T47D (cell line): ENCODE measurements at places on chromosomes 2 and 18.

DNA sequence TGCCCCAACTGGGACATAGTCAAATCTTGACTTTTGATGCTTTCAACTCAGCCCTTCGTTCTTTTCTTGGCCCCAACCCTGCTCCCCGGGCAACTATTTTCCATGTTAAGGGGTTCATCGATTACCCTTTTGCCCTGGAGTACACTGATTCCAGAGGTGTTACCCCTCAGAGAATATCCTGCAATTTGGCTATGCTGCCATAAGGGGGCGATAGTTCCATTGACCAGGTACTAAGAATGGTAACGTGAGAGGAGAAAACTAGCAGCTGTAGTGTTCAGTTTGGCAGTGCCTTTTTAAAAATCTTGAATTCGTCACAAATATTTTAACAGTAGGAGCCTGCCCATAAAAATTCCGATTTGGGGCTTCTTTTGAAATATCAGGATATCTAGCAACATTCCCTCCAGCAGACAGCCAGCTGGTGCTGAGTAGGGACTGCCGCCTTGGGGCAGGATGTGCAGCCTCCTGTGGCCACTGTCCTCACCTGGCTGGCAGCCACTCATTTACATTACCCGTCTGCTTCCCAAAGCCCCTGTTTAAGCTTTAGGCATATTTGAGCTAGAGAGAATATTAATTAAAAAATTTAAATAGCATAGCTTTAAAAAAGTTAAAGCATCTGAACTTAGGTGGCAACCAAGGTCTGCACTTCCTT lies 146.3 kb upstream of the SKOR2 start:
- no peak for DNase-seq

DNA sequence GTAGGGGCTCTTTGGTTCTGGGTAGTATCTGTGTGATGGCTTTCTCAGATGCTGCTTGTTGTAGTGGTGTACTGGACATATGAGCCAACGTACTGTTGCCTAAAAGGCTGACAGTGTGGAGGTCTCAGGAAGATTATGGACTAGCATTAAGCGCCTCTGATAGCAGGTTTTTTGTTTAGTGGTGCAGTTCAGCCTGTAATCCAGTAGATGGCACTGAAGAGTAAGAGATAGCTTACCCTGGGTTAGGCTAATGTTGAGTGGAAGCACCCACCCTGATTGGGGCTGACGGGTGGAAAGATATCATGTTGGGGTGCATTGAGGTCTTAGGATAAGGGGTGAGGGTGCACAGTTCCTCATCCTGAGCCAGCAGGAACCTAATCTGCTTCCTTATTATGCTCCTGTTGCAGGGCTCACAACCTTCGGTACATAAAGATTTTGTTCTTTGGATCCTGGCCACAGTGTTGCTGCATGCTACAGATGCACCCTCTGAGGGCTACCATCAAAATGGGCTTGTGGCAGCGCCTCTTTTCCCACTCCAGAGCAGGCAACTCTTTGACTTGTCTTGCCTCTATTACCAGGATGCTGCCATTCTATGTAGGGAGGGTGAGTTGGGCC lies 79.6 kb downstream of the MSTN start:
- peak; percentile 30 for DNase-seq

DNA sequence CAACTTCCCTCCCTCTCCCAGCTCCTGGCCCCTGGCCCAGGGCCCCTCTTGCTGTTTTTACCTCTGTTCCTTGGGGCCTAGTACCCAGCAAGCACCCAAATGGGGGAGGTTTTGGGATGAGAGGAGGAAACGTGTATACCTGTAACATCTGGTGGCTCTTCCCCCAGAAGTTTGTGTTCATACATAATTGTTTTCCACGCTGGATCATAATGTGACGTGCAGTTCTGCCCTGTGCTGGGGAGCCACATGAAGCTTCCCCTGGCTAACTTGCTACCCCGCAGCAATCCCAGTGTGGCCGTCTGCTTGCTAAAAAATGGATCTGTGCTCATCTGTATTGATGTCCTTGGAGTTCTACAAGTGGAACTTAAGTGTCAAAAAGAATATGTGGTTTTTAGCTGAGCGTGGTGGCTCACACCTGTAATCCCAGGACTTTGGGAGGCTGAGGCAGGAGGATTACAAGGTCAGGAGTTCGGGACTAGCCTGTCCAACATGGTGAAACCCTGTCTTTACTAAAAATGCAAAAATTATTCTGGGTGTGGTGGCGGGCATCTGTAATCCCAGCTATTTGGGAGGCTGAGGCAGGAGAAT lies 36.5 kb downstream of the ANO7 start:
- no peak for DNase-seq

DNA sequence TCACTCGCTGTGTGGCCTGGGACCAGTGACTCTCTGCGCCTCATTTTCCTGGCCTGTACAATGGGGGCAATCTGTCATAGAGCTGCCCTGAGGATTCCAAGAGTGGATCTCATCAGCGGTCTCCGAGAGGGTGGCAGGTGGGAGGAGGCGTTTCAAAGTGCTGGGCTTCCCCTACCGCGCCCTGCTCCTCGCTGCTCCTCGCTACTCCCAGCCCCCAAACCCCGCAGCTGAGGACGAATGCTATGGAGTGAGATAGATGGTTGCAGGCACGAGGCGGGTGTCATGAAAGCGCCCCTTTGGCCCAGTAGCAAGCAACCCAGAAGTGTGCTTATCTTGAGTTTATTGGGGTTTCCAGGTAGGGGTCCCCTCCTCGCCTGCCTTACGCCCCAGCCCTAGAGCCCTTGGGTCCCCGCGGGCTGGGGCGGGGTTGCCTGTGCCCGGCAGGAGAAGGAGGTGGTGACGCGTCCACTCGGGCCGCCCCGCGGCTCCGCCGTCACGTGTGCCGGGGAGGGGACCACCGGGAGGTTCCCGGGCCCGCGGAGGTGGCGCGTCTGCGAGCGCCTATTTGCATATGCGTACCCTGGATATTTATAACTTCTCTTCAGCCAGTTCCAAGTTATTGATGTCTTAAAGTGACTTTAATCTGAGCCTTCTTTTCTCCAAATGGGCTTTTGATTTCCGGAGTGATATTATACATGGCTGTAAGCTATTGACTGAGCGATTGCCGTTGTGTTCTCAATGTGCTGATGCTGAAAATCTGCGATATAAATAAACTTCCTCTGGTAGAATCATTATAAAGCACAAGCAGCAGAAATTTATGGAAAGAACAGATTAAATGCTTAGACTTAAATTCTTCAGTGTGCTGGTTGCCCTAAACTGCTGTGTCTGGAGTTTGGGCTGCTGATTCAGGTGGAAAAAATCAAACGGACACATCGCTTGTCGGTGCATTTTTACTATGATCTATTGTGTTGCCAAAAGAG lies 263.7 kb downstream of the ATAD2B start:
- DNase-seq = no peak

DNA sequence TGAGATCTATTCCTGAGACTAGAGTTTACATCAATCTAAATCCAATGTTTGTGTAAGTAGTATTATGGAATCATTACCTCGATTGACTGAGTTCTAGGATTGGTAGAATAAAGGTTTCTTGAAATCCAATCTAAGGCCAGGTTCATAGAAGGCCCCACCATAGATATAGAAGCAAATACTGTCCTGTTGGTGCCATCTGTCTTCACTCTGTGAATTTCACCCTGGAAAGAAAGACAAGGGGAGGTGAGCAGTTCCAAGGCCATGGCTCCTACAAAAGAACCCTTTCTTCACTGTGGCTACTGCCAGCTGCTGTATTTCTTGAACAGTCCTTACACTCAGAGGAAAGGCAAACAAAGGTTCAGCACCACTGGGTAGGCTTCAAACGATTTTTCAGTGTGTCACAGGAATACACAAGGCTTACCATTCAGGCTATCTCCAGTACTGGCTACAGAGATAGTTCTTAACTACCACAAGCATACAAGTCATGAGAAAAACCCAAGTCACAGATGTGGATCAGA lies 137.0 kb downstream of the LRP2 start:
- DNase-seq = no peak

- DNase-seq = no peak
Measured at GRCh38 chr18:40380686-40381439, 1574.2 kb upstream of the PIK3C3 start.

- no peak for DNase-seq
Measured at GRCh38 chr2:191009541-191010374, 4.2 kb downstream of the STAT1 start.

DNA sequence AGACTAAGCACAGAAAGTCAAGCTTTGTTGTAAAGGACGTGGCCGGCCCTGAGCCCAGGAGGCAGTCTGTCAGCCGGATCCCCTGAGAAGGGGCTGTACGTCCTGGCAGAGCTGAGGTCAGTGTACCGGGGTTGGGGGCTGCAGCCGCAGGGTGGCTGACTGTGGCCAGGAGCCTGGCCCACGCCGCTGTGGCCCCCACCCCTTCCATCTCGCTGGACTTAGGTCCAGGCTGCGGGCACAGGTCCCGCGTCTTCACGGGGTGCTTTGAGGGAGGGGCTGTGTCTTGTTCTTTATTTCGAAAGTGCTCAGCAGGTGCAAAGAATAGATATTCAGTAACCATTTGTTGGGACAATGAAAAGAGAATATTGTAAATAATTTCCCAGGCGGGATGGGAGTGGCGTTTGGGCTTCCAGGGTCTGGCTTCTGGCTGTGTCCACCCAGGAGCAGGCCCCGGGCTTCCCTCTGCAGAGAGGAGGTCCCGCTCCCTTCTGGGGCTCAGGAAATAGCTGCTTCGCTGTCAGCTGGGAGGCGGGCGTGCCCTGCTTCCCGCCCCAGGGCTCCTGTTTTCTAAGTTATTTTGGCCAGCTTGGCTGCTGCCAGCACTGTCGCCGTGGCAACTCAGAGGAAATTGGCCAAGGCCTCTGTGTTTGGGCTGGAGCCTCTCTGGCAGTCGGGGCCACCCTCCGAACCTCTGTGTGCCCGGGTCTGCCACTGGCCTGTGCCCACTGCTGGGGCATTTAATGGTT lies 7.4 kb downstream of the NFATC1 start:
- DNase-seq = no peak

DNA sequence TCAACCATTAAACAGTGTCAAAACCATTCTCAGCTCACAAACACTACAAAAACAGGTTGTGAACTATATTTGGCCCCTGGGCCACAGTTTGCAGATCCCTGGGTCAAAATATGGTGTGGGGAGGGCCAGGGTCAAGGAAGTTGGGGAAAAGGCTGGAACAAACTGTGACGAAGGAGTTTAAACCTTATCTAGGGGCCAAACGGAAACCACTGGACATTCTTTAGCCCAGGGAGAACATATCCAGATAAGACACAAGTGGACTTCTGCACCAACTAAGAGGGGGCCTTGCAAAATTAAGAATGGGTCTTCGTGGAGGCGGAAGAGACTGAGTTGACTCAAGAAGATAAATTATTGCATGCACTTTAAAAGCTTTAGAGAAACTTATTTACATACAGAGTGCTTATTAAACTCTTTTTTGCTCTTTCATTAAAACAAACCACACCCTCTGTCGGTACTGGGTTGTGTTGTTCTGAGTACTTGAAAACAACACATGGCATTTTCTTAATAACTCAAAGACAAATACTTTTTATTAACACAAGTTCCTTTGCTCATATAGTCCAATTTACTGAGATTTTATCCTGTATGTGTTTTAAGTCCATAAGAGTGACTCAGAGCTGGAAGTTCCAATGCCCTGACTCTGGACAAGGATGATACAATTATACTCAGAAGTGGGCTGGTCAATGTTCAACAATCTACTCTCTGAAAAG lies 5.3 kb upstream of the ASAP2 start:
- no peak for DNase-seq

- no peak for DNase-seq
Measured at GRCh38 chr18:11165138-11165537, 15.8 kb upstream of the PIEZO2 start.

DNA sequence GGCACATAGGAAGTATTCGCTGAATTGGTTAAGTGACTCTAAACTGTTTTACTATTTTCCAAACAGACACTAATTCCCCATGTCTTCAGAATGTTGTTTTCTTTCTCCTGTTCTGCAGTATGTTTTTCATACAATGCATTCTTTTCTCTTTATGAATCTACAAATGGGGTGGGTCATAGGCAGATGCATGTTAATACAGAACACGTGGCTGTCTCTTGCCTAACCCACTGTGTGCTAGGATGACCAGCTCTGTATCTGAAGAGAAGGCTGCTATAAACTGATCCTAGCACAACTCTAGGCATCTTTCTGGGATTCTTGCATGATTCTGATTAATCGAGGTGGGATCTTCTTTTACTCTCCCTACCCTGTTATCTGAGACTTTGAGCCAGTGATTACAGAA lies 826.0 kb downstream of the PLCL1 start:
- no peak for DNase-seq

DNA sequence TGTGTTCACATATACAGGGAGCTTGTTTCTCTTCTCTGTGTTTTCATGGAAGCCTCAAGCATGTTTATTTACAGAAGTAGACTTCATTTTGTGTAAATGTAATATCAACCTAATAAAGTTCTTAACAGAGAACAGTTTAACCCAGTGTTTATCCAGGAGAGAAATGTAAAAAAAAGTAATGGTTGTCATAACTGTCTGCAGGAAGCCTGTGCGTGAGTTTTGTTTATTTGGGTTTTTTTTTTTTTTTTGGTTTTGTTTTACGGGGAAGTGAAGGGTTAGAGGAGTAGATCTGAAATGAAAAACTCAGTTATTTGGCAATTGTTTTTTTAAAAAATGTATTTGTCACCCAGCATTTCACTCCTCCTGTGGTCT lies 124.7 kb downstream of the RAPGEF4 start:
- no peak for DNase-seq

DNA sequence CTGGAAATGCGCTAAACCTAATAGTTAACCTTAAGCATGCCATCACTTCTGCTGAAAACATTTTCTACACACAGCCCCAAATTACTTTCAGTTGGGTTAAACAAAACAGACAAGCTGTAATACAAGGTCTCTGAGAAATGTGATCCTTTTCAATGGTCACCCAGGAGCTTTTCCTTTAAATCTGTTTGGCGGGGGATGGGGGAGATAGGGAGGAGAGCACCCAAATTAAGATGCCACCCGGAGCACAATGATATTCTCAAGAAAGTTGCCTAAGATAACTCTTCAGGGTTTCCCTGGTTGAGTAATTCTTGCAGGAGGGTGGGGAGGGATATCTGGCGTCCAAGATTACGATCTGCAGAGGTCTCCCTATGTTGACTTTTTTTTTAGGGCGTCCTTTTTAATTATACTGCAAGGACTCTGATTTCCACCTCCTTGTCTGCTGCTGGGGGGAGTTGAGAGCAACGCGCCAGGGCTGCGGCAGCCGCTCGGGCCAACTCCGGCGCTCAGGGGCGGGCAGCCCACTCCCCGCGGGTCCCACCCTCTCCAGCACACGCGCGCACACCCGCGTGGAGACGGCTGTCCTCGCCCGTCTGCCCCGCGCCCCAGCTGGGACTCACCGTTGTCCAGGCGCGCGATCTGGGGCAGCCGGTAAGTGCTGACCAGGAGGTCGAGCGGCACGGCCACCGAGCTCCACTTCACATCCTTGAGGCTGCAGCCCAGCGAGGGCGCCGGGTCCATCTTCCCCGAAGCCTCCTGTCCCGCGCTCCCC lies 807 bp downstream of the GAREM1 start:
- peak; percentile 12 for DNase-seq

GRCh38 chr2:241197947-241198346 lies 9.5 kb downstream of the ANO7 start:
- DNase-seq = no peak

DNA sequence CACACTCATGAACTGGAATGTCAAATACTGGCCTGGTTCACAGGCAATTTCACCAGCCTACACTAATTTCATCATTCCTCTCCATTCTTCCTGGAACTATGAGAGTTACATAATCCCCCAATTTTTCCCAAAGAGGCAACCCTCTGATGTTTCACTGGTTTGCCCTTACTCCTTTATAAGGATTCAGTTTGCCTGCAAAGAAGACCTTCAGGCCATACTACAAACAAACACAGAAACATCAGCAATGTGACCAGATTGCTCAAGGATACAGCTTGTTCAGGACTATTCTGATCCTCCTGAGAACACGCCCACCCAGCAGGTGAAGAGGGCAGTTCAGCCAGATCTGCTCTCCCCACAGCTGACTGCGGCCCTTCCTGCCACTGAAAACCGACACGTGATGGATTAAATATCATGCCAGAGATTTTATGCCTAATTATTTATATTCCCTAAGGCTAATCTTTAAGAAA lies 215.5 kb downstream of the ETAA1 start:
- DNase-seq = no peak
